ENCODE measurements at places on chromosomes 2 and 18.

DNA sequence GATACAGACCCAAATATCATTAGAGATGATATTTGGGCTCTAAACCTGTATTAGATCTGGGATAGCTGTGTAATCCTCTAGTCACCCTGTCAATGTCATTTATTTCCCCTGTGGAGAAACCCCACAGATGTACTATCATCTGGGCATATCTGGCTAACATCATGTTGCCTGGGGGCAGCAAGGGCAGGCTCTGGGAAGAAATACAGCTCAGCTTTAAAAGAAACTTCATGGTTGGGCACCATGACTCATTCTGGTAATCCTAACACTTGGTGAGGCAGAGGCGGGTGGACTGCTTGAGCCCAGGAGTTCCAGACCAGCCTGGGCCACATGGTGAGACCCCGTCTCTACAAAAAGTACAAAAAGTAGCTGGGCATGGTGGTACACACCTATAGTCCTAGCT is 282.5 kb downstream of the SLC8A1 start:
- no peak for DNase-seq

- no peak for DNase-seq
These were observed 357.4 kb upstream of the GULP1 start for GRCh38 chr2:187934236-187934635.

- no peak for DNase-seq
These were observed 140.4 kb downstream of the CDH2 start for GRCh38 chr18:28036488-28036887.

- no peak for DNase-seq
These were observed 824.0 kb upstream of the ID2 start for GRCh38 chr2:7857904-7858303.
